ENCODE measurements at places on chromosomes 2 and 18.

DNA sequence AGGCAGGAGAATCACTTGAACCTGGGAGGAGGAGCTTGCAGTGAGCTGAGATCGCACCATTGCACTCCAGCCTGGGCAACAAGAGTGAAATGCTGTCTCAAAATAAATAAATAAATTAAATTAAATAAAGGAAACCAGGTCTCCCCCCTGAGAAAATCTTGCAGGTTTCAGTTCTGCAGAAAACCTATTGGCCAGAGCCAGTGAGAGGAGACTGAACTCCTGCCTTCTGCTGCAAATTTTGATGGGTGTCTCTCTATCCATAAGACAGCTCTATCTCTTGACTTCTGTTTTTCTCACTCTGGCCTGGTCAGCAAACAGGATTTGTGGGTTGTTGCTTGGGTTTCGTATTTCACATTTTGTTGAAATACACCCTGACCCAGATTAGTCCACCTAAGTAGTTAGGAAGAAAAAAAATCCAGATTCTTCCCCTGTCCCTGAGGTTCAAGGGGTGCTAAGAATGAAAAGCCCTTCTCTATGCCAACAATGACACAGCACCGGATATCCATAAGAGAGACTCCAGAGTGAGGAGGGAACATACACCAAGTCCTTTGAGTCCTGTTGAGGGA, 86.7 kb upstream of the MAP4K4 start:
- no peak for DNase-seq

DNA sequence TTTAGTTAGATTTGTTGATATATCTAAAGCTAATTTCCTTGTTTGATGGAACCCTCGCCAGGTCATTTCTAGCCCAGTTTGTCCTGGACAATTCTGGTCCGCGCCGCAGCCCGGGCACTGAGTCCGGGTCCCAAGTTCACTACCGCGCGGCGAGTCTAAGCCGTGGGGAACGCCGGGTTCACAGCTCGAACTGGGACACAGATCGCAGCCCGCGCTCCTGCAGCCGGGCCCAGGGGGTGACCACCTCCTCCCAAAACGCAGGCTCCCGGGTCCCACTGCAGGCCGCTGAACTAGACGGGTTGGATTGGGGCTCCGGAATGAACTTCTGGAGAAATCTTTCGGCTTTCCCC, 681 bp downstream of the ACADL start:
- no peak for DNase-seq

GRCh38 chr2:98093146-98093545, 6.2 kb downstream of the VWA3B start:
- no peak for DNase-seq

- no peak for DNase-seq
Measured at GRCh38 chr18:26544451-26544850, 3.9 kb downstream of the KCTD1 start.

- no peak for DNase-seq
Measured at GRCh38 chr2:219626540-219626939, 890 bp upstream of the SLC4A3 start.

GRCh38 chr18:55878224-55878623, 290.2 kb upstream of the TCF4 start:
- DNase-seq, result no peak

GRCh38 chr2:166805753-166806152, 82.5 kb upstream of the XIRP2 start:
- DNase-seq, result no peak

GRCh38 chr2:181203412-181203811, 223.0 kb downstream of the UBE2E3 start:
- peak; percentile 45 for DNase-seq

DNA sequence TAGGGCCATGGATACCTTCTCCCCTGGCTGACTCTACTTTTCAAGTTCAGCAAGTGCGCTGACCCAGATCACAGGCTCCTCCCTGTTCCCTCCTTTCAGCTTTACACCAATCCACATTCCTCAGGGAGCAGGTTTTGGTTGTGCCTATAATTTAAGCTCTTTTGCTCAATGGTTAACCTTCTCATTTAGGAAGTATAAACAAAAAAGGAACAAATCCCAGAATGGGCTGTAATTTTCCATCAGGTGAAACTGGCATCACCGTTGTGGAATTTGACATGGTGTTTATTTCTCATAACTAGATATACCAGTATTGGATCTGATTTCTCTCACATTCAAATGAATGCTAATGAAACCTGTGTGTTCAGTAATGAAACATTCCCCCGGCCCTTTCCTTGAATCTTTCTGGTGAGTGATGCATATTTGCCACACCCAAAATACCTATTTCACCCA, 13.6 kb downstream of the STRN start:
- DNase-seq, result no peak

Data from COLO829 (cell line).